ENCODE measurements at places on chromosomes 7 and 10.

- DNase-seq, result no peak
Measured at GRCh38 chr10:4024027-4024426, 239.0 kb upstream of the KLF6 start.

DNA sequence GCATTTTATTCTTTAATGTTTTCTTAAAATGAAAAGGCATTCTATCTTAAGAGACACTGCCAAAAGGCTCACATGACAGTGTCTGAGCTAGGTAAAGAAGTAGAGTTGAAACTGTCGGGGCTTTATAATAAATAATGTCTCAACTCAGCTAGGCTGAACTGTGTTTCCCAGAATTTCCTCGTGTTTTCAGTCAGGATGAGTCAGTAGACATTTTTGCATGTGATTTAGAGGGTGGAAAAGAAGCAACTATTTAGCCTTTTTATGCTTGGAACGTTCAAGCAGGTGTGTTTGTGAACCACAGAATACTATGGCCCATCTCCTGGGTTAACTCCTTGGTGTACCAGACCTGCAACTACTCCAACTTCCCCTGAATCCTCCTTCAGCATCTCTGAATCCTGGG lies 23.4 kb upstream of the LIPA start:
- DNase-seq, result no peak

GRCh38 chr10:71033396-71033980 lies 145.1 kb upstream of the PCBD1 start:
- DNase-seq, result no peak

DNA sequence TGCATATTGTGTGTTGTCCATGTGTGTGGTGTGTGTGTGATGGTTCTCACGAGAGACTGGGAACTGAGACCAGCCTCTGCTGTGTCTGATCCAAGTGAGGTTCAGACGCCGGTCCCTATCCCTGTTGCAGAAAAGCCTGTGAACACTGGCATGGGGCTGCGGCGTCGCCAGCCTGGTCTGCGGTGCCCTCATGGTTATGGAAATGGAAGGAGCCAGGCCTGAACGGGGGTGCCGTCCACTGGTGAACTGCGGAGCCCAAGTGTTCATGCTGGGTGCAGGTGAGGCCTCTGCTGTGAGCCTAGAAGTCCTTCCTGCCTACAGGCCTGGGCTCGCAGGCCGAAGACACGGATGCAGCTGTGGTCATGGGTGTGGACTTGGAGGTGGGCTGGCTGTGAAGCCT lies 18.7 kb upstream of the NCAPG2 start:
- DNase-seq, result no peak

- DNase-seq, result no peak
Measured at GRCh38 chr7:137771679-137772078, 75.1 kb downstream of the DGKI start.

Data from GOT3 (cell line).